Iris pigment epithelial cell (primary cell): ENCODE measurements at places on chromosomes 4 and X.

GRCh38 chr4:155187989-155188388 lies 20.4 kb upstream of the NPY2R start:
- no peak for DNase-seq

DNA sequence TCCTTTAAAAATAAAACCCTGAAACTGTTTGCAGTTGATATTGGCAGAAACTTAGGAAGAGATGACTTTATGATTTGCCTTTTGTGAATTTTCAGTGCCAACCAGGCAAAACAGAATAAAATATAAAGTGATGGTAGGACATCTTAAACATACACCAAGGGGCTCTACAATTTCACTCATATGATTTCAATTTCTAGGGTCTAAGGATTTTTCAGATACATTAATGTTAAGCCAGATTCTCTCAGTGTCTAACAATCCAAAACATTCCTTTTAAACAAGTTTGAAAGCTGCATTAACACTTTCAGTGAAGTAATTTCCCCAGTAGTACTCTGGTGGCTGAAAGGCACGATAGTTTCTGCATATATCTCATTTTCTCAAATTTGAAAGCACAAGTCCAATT lies 1262.0 kb upstream of the ADGRL3 start:
- no peak for DNase-seq

DNA sequence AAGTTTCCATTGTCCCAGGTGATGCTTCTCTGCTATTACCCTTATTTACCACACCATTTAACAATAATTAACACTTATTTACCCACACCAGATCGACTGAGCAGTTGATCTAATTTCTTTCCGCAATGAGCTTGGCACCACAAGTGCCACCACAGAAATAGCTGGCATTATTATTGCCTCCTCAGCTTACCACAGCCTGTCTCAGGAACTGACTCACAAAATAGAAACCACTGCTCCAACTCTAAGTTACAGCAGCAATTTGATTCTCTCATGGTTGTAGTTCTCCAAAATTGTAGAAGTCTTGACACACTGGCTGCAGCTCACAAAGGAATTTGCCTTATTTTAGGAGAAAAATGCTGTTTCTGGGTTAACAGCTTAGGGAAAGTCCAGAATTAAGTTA lies 22.5 kb downstream of the ZNF721 start:
- peak; percentile 77 for DNase-seq

GRCh38 chr4:114156371-114156770 lies 176.9 kb upstream of the ARSJ start:
- DNase-seq, result peak; percentile 9

DNA sequence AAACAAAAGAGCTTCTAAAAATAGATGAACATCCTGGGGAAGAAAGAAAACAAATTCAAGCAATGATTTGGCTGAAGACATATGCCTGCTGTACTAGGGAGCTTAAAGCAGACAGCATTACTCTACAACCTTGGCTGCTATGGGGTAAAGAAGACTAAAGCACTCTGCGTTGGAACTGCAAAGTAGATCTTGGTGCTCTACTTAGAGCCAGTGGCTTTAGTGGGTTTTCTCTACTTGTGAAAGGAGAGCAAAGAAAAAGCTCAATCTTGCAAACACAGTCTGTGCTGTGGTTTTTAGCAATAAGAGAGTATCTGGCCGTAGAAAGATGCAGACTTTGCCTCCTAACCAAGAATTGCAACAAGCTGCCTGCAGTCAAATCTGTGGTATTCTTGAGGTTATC lies 334.7 kb upstream of the NDST3 start:
- no peak for DNase-seq
